ENCODE measurements at places on chromosomes 13 and 19.

GRCh38 chr19:17347361-17347760 is 10.0 kb downstream of the GTPBP3 start:
- no peak for DNase-seq

- no peak for DNase-seq
These were observed 438.3 kb downstream of the RFC3 start for GRCh38 chr13:34256236-34256635.

DNA sequence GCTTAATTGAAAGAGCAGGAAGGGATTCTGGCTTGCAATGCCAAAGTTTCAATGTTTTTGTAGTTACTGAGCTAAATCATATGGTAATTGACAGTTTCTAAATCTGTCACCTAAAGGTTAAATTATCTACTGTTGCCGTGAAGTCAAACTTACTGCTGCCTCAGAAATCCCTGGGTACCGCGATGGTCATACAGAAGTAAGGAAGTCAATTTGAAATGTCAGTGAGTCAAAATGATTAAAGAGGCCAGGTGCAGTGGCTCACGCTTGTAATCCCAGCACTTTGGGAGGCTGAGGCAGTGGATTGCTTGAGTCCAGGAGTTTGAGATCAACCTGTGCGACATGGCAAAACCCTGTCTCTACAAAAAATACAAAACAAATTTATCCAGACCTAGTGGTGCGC is 48.8 kb upstream of the TPM4 start:
- no peak for DNase-seq

DNA sequence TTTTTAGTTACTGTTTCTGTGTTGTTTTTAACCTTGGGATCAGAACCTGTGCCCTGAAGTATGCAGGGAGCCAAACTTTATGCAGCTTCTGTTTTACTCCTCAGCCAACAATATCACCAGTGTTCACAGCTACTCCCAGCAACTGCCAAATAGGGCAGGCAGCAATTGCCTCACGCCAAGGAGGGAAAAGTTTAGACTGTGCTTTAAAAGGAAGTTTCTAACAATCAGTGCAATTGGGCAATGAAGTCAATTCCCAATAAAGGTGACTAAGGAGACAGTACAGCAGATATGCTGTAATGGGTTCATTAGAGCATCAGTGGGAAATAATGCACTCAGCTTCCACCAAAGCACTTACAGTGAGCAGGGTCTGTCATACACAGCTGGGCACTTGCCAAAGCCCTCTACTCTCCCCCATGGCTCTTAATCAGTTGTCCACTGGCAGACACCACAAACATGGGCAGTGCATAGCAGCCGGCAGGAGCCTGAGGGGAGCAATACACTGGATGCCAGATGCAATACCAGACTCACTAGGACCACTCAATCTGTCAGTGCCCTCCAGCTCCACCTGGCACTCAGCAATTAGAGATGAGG is 19.3 kb downstream of the ENOX1 start:
- DNase-seq, result no peak

GRCh38 chr13:101453784-101454201 is 1.3 kb downstream of the ITGBL1 start:
- no peak for DNase-seq

All from NCI-H2029 treated with DMSO at 0.1 percent for 48 hours (cell line).